ENCODE measurements at places on chromosomes 3 and 15.

DNA sequence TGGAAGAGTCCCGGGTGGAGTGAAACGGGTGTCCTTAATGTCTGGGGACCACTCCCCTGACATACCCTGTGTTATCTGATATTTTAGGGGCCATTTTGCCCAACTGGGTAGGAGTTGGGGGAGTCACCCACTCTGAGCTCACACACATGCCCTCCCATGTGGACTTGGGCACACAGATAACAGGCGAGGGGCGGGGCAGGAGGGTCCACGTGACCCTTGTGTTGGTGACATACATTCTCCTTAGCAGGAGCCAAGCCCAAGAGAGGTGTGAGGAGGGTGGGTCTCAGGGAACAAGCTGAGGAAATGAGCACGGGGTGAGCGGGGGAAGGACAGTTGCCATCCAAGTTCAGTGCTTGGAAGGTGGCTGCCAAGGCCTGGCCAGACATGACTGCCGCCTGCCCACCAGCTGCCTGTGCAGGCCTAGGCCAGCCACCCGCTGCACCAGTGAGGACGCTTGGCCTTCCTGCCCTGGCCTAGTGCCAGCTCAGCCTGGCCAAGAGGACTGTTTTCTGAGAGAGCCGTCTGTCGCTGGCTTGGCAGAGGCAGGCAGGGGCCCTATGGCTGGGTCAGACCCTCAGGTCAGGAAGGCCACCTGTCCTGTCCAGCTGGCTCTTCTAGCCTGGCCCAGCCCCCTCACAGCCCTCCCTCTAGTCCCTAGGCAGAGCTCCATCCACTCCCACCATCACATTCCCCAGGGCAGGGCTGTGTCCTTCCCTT, 31.3 kb upstream of the TMEM115 start:
- no peak for DNase-seq

- no peak for DNase-seq
These were observed 18.7 kb downstream of the ATP13A3 start for GRCh38 chr3:194468086-194468485.

DNA sequence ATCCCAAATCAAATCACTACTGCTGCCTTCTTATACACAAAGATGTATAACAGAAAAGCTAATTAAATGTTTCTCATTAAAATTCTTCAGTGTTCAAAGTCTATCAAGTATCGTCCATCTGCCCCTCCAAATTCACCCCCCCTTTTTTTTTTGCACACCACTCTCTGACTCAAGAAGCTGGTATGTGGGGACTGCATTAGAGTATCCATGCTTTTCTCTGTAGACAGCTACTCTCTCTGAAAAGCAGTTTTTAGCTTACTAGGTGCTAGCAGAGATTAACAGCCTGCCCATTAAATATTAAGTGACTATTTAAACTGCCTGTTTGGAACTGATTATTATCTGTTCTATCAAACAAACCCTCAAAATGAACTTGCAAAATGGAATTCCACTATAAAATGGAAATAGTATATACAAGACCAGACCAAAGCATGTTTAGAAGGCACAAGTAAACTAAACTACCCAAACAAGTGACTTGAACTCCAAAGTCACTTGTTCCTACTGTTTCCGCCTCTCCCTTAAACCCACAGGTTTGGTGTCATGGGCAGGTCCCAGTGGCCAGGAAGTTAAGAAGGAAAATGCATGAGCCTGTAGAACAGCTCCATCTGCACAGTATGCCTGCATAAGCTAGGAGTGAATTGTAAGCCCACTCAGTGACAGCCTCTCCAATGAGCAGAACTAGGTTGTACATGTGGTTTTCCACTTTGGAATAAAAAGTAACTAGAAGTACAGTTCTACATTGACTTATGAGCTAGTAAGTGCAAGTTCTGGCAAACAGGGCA, 32.5 kb downstream of the GBE1 start:
- DNase-seq: no peak

DNA sequence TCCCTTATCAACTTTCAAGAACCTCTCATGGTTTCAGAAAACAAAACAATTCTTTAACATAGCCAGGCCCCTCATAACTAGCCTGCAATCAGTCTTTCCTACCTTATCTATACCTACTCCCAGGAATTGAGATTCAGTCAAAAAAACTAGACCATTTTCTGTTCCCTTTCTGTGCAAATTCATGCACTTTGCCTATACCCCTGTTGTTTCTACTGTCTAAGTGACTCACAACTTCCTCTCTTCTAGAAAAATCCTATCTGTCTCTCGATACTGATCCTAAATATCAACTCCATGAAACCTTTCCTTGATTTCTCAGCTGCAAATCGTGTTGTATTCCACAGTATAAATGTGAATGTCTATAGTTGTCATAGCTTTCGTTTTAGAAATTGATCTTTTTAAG, 10.9 kb upstream of the IL1RAP start:
- DNase-seq: no peak

DNA sequence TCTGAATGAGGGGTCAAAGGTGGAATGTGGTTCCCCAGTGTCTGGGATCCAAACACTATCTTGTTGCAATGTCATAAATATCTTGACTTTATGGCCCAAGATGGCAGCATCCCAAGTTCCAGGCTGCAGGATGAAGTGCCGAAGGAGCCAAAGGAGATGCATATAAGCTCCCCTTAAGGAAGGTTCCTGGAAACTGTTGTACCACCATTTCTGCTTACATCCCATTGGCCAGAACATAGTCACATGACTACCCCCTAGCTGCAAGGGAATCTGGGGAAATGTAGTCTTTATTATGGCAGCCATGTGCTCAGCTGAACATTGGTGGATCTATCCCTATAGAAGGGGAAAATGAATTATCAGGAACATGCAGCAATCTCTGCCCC, 54.3 kb downstream of the BDH1 start:
- DNase-seq: peak; percentile 40

Measured in amygdala (tissue), 56 donors.